ENCODE measurements at places on chromosomes 7 and 10.

- peak; percentile 54 for DNase-seq
Observed at GRCh38 chr7:158139499-158139898, 448.1 kb downstream of the PTPRN2 start.

- DNase-seq: no peak
Observed at GRCh38 chr10:124946945-124947344, 5.0 kb downstream of the ZRANB1 start.

DNA sequence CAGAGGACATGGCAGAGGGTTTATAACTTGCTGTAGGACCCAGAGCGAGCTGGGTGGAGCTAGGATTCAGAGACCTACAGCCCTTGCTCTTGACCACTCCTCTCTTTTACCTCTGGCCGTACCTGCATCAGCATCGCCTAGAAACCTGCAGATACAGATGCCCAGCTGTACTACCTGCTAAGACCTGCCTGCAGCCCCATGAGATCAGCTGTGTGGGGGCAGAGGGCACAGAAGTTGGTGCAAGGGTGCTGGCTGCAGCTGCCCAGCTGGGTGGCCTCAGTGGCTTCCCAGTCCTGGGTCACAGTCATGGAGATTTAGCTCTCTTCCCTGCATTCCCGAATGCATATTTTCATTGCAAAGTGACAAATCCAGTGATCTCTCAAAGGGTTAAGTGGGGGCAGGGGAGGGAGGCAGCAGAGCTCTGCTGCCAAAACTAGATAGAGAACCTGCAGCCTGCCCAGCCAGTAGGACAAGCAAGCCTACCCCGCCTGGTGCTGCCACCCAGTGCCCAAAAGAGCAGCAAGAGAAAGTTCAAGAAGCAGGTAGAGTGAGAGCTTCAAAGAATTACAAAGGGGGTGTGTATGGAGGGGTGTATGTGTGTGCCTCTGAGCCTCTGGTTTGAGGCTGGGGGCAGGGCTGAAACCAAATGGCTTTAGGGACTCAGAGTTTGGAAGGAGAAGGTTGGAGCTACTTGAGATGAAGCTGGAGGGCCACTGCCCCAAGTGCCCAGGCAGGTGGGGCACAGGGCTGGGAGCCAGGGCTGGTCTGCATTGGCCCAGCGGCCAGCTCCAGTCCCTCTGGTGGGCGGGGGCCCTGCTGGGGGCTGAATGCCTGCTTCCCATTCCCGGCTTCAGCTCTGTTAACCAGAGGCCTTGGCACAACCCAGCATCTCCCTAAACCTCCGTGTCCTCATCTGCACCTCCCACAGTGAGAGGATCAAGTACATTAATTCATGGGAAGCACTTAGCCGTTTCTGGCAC, 6.9 kb downstream of the FAM241B start:
- DNase-seq: peak; percentile 69

GRCh38 chr7:81355911-81356310, 413.9 kb downstream of the HGF start:
- no peak for DNase-seq

GRCh38 chr7:152196391-152196790, 170.9 kb downstream of the GALNT11 start:
- no peak for DNase-seq

DNA sequence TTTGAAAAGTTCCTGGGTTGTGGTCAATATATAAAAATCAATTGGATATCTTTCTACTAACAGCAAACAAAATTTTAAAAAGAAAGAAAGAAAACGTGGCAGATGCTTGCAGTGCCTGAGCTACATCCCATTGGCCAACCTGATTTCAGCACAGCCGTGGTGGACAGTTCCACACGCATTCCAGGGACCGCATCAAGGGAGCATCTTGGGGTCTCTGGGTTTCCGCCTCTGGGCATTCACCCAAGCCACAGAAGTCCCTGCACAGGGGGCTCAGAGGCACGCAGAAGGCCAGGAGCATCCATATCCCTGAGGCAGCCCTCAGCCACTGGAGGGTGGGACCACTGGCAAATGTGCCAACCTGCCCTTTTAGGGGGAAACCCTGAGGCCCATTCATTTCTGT, 254.5 kb upstream of the RNF32 start:
- no peak for DNase-seq

DNA sequence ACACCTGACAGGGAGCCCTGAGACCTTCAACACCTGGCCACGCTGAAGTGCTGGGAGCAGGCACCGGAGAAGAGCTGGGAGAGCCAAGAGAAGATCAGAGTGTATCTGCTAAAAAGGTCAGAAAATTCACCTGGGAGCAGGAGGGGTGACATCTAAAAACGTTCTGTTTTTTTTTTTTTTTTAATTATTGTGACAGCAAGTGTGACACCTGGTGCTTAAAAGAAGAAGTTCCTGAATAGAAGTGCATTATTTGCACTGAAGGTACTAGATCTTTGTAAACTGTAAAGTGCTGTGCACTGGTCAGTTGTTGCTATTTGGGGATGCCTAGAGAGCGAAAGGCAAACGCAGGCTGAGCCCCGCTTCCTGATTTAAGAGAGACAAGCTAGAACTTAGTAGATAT, 422.0 kb downstream of the PLXNA4 start:
- DNase-seq: no peak

DNA sequence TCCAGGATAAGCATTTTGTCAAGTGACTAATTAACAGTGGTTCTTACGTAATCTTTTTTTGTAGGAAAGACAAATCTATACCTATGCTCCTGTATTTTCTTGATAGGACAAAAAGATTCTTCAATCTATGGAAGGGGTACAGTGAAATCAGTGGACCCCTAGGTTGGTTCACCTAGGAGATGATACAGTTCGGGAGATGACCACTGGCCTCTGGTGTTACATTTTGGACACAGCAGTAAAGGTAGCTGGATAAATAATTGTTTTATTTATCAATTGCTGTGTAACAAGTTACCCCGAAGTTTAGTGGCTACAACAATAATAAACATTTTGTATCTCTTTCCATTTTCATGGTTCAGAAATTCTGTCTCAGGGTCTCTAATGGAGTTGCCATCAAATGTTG, 288.2 kb upstream of the MAGI2 start:
- no peak for DNase-seq

DNA sequence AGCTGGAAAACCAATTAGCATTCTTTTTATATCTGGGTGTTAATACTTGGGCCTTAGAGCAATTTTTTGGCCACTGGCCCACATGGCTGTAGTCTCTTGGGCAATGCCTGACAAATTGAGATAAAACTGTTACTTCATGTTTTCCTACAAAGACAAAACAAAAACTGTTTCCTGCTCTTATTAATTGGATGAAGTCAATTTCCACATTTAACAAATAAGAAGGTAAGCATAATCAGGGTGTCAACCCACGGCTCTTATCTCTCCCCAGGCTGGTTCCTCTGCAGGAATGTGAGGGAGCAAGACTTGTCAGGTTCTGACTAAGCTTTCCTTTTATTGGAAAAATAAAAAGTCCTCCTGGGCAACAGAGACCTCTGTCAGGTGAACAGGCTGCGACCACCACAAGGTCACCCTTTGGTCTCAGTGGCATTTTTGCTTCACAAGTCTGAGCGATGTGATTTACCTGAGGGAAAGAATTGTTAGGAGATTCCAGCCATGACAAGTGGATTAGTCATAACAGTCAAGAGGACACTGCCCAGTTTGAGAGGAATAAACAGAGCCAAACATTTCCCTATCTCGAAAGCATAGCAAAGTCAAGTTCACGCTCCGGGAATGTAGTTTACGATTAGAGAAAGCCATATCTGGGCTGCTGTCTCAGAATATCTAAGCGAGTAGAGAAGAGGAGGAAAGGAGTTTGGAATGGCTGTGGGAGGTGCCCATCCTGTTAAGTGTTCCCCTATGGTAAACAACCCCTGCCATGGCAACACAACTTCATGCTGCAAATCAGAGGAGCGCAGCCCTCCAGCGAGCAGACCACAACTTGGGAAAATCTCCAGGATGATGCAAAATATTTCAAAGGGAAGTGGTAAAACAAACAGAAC, 144.4 kb downstream of the TES start:
- peak; percentile 74 for DNase-seq

- no peak for DNase-seq
Observed at GRCh38 chr7:116236020-116236630, 25.8 kb downstream of the TES start.

DNA sequence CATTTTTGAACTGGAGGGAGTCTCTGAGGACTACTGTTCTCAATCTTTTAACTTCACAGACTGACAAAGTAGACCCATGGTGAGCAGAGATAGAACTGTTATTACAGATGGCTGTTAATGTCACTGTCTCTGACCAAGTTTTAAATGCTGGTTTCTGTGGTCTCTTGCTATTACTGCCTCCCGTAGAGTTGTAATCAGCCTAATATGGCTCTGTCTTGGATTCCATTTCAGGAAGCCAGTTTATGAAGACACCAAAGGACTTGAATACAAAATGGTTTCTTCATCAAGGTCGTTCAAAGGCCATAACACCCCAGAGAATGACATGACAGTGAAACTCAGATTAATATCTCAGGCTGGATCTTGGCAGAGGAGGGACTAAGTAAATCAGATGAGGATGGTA, 3.9 kb downstream of the SFRP4 start:
- no peak for DNase-seq

- no peak for DNase-seq
Observed at GRCh38 chr7:64528770-64529169, 34.1 kb downstream of the ZNF680 start.

- no peak for DNase-seq
Observed at GRCh38 chr10:133313192-133313591, 4.5 kb downstream of the ZNF511 start.

GRCh38 chr7:4472728-4473127, 209.4 kb upstream of the FOXK1 start:
- DNase-seq: no peak

DNA sequence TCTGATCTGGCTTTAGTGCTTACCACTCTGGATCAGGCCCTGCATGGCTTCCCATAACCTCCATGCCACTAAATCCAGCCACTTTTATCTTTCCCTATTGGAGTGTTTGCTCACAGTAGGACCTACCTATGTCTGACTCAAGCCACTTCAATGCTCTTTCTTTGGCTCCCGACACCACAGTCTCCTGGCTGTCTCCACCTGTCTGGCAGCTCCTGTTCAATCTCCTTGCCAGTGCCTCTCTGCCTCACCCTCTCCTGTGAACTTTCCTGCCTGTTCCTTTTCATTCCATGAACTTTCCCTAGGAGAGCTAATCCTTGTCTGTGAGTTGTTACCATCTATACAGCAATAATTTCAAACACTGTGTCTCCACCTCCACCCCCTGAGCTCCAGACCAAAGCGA, 82.6 kb upstream of the UCN3 start:
- DNase-seq: no peak

DNA sequence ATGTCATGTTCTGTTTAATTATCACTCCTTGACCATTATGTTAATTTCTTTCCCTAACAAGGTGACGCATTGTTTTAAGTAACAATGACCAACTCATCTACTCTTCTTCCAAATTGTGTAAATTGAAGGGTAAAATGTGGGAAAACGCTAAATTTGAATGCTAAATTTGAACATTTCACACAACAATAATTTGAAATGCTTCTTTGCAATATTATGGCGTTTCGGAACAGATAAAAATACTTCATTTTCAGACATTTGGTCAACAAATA, 29.2 kb upstream of the KMT2C start:
- DNase-seq: no peak

GRCh38 chr7:540997-541396, 21.4 kb upstream of the PDGFA start:
- DNase-seq: no peak

DNA sequence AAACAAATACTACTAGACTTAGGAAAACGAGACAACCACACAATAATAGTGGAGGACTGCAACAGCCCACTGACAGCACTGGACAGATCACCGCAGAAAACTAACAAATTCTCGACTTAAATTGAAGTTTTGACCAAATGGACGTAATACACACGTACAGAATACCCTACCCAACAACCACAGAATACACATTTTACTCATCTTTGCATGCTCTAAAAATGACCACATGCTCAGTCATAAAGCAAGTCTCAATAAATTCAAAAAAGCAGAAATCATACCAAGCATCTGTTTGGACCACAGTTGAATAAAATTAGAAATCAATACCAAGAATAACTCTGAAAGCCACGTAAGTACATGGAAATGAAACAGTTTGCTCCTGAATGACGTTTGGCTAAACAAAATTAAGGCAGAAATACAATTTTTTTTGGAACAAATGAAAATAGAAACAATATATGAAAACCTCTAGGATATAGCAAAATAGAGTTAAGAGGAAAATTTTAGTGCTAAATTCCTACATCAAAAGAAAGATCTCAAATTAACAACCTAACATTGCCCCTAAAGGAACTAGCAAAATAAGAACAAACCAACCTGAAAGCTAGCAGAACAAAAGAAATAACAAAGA, 30.6 kb downstream of the MAPK8 start:
- no peak for DNase-seq

DNA sequence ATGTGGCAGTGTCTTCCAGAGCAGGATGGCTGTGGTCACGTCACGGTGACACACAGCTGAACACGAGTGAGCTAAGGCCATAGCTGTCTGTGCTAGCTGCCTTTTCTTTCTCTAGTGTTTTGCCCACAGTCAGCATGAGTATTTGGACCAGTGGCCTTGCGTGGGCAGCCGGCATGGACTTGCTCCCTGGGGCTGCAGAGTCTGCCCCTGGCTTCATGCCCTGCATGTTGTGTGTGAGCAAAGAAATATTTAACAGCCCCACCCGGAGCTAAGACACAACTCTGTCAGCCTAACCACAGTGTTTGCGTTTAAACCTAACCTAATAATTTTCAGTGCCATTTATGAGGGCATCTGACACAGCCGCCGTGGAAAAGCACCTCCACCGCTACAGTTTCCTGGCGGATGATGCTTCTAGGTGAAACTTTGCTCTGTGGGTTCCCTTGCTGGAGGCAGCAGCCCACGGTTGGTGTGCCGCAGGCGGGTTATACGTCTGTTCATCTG, 14.6 kb downstream of the CHST12 start:
- no peak for DNase-seq

GRCh38 chr10:91352760-91353159, 57.4 kb upstream of the HECTD2 start:
- no peak for DNase-seq

- DNase-seq: no peak
Observed at GRCh38 chr7:50954716-50955115, 172.0 kb upstream of the GRB10 start.

- no peak for DNase-seq
Observed at GRCh38 chr7:38502289-38502688, 128.9 kb downstream of the AMPH start.

DNA sequence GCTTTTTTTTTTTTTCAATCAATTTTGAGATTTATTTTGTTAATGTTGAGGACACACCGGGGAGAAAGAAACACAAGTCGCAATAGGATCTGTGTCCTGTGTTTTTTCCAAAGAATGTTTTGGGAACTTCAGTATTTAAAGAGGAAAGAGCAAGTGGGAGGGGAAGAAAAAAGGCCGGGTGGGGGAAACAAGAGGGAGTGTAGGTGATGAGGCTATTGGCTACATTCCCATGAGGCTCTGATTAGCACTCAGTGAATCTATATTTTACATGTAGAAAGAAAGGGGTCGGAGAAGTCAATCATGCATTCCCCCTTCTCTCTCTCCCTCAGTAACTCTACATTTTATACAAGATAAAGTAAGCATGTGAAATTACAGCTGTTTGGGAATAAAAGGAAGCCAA, 4.1 kb downstream of the ZNF680 start:
- no peak for DNase-seq

Data from suprapubic skin (tissue), 4 donors.